ENCODE measurements at places on chromosomes 1 and 21.

DNA sequence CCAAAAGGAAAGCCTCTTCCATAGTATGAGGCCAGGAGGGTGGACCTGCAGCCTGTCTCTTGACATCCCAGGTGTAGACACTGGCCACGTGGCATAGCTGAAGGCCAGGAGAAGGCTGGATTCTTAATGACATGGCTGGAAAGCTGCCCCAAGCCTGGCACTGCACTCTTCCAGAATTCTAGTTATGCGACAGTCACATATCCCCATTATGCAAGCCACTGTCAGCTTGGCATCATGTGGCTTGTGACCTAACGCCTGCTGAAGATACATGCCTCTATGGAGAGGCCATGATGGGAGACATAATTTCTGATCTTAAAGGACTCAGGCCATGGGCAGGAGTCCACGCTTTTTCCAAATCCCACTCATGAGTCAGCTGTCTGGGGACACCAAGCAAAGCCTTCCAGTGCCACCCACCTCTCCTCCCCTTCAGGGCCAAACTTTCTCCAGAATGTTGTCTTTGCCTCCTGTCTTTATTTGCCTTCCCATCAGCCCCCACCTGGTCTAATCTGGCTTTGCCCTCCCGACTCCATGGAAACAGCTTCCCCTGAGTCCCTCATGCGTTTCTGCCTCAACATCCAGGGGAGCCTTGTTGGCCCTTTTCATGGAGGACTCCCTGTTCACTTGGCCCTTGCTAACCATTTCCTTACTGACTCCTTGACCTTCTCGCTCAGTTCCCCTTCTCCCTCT, 3.0 kb downstream of the PLA2G2A start:
- DNase-seq: no peak

DNA sequence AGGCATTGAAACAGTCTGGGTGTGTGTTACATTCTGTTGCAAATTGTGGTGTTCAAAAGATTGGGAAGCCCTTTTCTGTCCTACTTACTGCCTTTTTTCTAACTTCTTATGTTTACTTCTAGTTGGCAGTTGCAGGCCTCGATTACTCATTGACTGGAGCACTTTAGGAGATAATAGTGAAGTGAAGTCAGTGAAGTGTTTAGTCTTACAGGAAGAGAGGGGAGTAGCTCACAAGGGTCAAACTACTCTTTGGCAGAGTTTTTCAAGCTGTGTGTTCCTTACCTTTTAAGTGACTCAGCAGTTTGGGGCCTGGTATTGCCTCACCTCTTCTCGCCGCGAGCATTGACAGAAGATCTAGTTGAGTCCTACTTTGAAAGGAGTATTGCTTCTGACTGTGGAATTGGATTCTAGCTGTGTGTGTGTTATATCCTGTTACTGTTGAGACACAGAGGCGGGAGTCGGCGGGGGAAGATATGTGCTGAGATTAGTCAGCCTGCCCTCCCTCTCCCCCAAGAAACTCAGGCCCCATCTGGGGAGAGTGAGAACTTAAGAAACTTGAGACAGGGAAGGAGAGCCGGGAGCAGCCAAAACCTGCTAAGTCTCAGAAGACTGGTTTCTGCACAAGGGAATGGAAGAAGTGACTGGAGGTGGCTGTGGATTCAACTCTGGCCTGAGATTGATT, 19.3 kb downstream of the AHCYL1 start:
- no peak for DNase-seq

GRCh38 chr21:34116569-34116968, 43.2 kb downstream of the MRPS6 start:
- DNase-seq: no peak

- DNase-seq: no peak
Measured at GRCh38 chr1:240706150-240706935, 94.4 kb upstream of the GREM2 start.

- DNase-seq: no peak
Measured at GRCh38 chr1:63548303-63548702, 25.0 kb downstream of the EFCAB7 start.

- no peak for DNase-seq
Measured at GRCh38 chr1:36448530-36449056, 1.7 kb downstream of the OSCP1 start.

- DNase-seq: no peak
Measured at GRCh38 chr1:170586321-170587252, 54.6 kb downstream of the GORAB start.

DNA sequence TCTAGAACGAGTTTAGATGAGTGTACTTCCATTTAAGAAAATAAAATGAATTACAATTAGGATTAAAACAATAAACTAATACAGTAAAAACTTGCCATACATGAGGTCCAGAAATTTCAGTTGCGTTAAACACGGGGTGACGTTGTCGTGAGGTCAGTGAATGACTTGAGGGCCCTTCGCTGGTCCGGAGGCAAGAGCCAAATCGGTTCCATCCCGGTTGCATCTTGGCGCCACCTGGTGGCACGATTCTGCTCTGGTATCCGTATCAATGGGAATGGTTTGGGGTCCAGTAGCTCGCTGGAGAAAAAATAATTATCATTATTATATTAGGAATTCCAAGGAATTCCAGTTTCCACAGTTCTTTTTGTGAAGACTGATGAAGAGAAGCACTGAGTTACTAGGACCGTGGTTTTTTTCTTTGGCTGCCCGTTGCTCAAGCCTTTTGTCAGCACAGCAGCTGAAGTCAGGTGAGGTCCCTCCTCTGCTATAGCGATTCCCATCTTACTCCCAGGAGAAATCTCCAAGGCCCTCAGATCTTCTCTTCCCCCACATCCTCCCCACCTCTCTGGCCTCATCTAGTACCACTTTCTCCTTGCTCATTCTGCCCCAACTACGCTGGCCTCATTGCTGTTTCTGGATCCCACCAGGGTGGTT, 161.4 kb downstream of the SLC35F3 start:
- peak; percentile 47 for DNase-seq

DNA sequence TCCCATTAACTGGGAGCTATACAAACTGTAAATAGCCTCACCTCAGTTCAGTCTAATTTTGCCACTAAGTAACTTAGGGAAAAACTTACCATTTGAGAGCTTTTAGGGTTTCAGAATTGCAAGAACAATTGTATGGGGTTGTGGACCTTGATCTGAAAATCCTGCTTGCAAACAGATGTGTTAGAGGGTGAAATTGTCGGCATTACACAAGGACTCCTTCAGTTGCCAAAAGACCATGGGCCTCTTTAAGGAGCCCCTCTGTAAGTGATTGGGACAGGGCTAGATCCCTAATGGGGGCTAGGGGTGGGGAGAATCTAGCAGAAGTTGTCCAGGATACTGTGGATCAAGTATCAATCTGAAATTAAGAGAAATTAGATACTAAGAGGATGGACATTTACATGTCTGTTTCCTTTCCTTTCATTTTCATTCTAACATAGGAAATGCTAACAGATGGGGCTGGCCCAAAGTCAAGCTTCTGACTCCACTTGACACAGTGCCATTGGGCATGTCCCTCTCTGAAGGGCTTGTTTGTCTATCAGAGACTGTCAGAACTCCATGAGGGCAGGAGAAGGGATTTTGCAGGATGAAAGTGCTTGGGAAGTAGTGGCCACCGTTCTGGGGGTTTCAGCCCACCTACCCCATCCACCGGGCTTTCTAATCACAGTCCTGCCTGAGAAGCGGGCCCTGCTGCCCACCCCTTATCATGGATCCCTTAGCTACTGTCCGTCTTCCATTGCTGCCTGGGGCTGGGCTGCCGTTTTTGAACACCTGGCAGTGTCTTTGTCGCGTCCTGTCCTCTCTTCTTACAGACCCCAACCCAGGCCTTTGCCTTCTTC, 54.7 kb downstream of the STUM start:
- no peak for DNase-seq

GRCh38 chr1:199813198-199813597, 214.3 kb upstream of the NR5A2 start:
- no peak for DNase-seq

- DNase-seq: no peak
Measured at GRCh38 chr1:3275471-3276340, 178.8 kb upstream of the ARHGEF16 start.

DNA sequence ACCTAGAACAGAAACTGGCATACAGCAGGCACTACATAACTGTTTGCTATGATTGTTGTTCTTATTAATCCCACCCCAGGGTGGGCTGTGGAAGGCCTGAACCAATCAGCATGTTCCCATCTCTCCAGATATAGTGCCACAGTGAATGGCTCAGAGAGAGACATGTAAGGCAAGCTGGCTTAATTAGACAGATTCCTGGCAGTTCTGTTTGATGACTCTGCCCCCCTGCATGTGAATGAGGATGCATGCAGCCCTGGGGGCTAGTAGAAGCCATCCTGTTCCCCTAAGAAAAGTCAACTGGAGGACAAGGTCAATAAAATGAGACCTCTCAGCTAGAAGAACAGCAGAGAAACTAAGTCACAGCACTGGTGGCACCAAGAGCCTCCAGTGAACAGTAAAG, 130.3 kb downstream of the GLIS1 start:
- no peak for DNase-seq

GRCh38 chr1:60746278-60746791, 336.0 kb upstream of the NFIA start:
- DNase-seq: no peak

GRCh38 chr21:37231249-37231645, 35.9 kb downstream of the VPS26C start:
- DNase-seq: no peak

- no peak for DNase-seq
Measured at GRCh38 chr1:214187933-214188332, 93.0 kb upstream of the SMYD2 start.

GRCh38 chr1:31869449-31869848, 53.6 kb upstream of the SPOCD1 start:
- no peak for DNase-seq

DNA sequence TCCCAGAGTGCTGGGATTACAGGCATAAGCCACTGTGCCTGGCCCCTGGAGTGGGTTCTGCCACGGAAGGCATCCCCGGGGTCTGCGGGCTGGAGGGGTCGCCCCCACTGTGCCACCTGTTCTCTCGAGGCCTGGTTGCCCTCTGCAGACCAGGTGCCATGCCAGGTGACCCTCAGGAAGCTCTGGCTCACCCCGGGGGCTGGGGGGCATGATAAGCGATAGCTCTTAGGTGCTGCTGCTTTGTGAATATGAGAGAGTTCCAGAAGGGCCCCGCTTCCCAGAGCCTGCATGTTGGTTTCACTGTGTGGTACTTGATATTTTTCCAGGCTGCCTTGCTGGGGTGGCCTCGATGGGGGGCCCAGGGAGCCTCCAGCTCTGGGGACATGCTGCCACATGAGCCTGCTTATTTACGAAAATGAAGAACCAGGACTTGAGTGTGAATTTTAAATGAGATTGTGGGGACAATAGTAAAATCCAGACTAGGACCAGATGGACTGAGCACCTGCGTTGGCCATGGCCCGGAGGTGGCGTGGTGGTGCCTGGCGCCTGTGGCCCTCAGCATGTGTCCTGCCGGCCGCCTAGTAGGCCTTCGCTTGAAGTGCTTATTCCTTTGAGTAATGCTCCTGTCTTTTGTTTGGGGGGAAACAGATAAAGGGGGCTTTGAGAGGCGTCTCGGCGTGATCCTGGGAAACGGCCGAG, 7.3 kb downstream of the SKI start:
- DNase-seq: no peak

- no peak for DNase-seq
Measured at GRCh38 chr1:19793360-19794046, 6.2 kb downstream of the TMCO4 start.

DNA sequence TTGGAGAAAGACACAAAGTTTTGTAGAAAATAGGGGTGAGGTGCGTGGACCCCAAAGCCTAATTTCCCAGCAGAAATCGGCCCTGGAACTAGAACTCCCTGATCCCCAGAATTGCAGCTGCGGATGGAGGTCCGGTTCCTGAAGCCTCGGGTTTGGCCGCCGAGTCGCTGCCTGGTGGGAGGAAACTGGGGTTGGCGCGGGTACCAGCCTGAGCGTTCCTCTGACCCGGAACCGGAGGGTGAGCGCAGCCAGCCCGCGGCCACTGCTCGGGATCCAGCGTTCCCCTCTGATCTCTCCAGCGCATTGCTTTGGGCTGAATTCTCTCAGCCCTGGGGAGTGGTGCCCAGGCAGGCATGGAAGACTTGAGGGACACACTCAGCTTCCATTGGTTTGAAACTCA, 1.6 kb downstream of the ST6GALNAC5 start:
- DNase-seq: no peak

DNA sequence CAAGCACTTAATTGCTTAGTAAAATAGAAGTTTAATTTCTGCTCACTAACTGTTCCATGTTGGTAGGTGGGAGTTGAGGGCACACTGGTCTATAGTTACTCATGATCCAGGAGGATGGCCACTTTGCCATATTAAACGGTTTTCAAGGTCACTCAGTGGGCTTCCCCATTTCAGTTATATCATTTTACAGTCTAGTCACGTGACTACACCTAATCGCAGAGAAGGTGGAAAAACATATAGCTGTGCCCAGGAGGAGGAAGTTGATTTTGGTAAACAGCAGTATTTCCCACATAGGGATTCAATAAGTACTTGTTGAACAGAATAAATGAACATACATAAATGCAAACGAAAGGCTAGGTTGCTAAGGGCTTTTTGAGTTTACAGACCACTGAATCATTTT, 541.1 kb upstream of the CAMK1G start:
- DNase-seq: no peak

DNA sequence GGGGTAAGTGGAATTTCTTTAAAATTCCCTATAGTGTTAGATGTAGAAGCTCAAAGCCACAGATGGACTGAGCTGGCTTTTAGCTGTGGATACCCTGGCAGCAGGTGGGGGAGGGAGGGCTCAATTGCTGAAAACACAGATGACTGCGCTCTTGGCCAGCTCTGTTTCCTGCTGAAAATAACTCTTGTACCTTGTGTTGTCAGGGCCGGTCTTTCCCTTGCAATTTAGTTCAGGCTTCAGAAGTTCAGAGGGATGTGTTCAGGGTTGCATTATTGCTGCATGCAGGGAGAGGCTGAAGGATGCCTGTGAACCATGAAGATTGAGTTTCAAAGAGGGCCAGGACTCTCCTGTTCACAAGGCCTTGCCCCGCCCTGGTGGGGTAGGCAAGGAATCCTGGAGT, 58.1 kb upstream of the GCLM start:
- no peak for DNase-seq

DNA sequence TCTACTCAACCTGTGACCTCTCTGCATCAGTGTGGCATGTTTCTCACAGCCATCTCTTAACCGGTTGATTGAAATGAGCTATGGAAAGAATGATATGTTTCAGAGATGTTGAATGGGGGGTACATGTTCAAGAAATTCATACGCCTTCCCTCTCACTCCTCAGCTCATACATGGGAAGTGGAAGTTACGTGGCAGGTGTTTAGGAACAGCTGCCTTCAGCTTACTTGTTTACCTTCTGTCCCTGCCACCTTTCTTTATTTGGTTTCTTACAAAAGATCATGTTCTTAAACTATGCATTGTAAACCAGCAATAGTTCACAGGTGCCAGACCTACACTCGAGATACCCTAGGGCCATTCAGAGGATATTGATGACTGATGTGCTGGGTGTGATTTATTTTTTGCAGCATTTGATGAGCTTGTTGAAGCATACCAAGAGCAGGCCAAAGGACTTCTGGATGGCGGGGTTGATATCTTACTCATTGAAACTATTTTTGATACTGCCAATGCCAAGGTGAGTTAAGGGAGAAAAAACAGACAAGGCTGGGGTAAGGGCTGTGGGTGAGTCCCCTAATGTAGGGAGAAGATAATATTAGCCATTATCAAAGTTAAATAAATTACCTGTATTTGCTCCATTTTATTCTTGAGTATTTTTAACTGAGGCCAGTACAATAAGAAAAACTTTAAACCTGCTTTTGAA, 17.4 kb downstream of the MTR start:
- DNase-seq: no peak
